ENCODE measurements at places on chromosomes 1 and 21.

GRCh38 chr1:88472298-88472697 lies 211.8 kb upstream of the PKN2 start:
- DNase-seq: no peak

GRCh38 chr21:20802631-20803260 lies 195.5 kb upstream of the NCAM2 start:
- no peak for DNase-seq

DNA sequence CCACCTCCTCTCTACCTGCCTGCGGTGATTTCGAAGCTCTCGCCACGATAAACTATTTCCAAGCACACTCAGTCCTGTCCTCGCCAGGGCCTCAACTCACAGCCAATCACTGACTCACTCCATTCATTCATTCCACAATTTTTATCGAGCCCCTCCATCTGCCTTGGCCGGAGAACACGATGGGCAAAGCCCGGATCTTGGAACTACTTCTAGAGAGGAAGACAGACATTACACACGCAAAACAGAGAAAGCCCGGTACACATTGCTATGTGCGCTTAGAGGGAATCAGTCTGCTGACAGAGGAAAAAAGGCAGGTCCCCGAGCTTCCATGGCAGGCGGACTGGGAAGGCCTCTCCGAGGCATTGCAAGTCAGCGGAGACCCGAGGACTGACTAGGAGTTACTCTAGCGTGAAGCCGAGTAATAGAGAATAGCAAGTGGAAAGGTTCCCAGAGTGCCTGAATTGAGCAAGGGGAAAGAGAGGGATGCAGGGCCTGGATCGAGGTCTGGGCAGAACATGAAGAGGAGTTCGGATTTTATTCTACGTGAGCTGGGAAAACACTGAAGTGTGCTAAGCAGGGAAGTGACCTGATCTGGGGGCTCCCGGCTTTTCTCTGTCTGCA lies 54.2 kb upstream of the DNAJC6 start:
- peak; percentile 19 for DNase-seq

DNA sequence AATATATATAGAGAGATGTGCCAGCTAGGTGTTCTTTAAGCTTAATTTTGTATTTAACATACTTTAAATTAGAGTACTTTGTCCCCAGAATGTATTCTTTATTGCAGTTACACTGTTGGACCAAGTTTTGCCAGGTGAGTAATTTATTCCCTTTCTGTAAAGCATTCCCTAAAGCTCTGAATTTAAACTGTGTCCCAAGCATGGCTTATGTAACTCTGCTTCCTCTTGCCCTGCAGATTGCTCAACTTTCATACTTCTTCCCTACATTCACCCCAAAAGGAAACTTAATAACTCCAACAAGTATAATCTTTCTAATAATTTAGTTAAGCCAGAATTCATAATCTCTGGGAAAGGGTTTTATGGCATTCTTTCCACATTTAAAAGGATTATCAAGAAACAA lies 5.6 kb downstream of the LYPLAL1 start:
- DNase-seq: no peak

Data from fibroblast of skin of back (primary cell).